ENCODE measurements at places on chromosomes 2 and 18.
A peak's percentile ranks its signal among the peaks of the same experiment; 100 is the strongest.

- peak; percentile 15 for DNase-seq
These were observed 82.3 kb downstream of the TWIST2 start for GRCh38 chr2:238930216-238930615.

DNA sequence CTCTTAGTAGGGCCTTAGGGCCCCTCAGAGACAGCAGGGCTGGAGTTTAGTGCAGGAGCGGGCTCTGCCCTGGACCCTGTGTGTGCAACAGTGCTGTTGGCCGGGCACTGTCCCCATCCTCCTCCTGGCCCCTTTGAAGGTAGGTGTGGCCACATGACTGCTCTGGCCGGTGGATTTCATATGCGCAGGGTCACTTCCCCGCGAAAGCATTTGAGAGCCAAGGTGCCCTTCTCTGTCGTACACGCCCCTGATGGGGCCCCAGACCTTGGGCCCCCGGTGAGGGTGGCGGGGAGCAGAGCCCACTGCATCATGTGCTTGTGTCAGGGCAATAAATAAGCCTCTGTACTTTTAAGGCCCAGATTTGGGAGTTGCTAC lies 15.5 kb downstream of the TMEM177 start:
- DNase-seq = no peak

- no peak for DNase-seq
These were observed 46.3 kb downstream of the MYO1B start for GRCh38 chr2:191291471-191291870.

- no peak for DNase-seq
These were observed 510.3 kb upstream of the LINC00305 start for GRCh38 chr18:64659196-64659595.

DNA sequence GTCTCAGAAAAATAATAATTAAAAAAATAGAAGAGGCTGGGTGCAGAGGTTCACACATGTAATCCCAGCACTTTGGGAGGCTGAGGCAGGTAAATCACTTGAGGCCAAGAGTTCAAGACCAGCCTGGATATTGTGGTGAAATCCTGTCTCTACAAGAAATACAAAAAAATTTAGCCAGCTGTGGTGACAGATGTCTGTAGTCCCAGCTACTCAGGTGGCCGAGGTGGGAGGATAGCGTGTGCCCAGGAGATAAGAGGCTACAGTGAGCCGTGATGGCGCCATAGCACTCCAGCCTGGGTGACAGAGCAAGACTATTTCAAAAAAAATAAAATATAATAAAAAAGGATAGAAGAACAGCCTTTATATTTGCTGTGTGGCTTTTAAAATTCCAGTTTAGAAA lies 35.9 kb downstream of the SMC6 start:
- no peak for DNase-seq

- no peak for DNase-seq
These were observed 128.2 kb upstream of the CD226 start for GRCh38 chr18:70075906-70076305.

DNA sequence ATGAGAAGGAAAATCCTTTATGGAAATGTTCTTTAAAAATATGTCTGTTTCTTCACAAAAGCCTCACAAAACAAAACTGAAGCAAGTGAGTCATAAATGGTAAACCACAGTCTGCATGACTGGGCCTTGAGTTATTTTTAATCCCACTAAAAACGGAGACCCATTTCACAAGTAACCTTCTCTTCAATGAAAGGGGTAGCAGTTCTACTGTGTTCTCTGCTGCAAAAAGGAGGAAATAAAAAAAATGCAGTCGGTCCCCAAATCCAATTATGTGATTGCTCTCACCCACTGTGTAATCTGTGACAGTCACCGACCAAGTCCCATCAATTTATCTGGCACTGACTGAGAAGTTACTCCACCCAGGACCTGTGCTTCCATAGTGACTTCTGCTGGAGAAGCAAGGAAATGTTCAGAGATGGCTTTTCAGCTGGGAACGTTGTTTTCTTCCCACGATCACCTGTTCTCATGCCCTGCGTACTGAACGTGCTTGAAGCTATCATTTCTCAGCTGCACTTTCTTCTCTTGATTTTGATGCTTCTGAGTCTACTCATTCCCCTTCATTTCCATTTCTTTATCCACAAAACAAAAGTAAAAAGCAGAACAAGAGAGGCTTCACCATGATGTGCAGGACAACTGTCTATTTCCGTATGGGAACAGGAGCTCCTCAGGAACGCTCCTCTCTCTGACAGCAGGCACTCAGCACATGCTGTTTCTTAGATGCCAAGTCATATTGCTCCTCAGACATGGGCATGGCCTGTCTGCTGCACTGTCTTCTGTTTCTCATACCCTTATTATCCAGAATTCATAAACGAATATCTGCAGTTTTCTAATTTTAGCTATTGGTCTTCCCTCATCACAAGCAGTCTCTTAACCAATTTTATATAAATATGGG lies 80.0 kb upstream of the TMEM200C start:
- no peak for DNase-seq

DNA sequence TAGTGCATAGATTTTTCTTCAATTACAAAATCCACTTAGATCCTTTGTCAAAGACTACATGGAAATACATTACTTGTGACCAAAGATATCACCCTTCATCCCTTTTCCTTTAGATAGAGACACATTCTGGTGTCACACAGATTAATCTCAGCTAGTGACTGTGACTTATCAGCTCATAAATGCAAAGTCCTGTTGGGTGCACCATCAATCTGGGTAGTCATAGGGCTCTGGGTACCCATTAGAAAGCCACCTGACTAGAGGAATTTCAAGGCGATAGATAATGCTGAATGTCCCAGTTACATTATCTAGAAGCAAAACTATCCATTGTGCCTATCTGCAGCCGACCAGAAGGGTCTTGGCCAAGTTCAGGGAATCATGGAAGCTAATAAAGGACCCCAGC lies 2.6 kb upstream of the APOB start:
- DNase-seq = no peak

DNA sequence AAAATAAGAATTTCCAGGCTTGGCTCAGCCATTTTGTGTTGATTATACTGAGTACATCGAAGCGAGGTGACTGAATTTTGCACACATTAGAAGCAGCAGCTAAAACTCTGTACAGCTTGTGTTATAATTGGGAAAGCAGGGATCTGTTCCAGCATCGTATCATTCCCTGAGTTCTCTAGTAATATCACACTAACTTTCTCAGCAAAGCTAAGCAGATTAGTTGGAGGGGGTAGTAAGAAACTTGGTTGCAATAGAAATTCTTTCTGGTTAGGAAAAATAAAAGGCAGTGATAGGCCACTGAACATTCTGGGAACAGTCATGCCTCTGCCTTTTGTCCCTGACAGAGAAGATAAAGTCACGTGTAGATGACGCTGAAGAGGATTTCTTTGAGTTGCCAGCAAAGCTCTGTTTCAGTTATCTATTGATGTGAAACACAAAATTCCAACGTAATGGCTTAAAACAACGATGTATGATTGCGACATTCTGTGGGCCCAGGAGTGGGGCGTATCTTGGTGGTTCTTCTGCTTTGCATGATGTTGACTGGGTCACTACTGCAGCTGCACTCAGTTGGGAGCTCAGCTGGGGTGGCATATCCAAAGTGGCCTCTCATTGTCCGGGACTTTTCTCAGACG lies 202.1 kb upstream of the MEX3C start:
- DNase-seq = no peak

- DNase-seq = no peak
These were observed 137.1 kb downstream of the LCLAT1 start for GRCh38 chr2:30584116-30584515.

All from ovary (tissue), 10 donors.